ENCODE measurements at places on chromosomes 4 and X.
A peak's percentile ranks its signal among the peaks of the same experiment; 100 is the strongest.

GRCh38 chr4:55635741-55636655, at the start of gene NMU:
Gene NMU (minus strand): TSS chr4:55636298. CDS start chr4:55636192, 106 bp downstream.
- DNase-seq = no peak

- DNase-seq = no peak
Observed at GRCh38 chrX:74080165-74080564, 223.8 kb upstream of the ZCCHC13 start.

DNA sequence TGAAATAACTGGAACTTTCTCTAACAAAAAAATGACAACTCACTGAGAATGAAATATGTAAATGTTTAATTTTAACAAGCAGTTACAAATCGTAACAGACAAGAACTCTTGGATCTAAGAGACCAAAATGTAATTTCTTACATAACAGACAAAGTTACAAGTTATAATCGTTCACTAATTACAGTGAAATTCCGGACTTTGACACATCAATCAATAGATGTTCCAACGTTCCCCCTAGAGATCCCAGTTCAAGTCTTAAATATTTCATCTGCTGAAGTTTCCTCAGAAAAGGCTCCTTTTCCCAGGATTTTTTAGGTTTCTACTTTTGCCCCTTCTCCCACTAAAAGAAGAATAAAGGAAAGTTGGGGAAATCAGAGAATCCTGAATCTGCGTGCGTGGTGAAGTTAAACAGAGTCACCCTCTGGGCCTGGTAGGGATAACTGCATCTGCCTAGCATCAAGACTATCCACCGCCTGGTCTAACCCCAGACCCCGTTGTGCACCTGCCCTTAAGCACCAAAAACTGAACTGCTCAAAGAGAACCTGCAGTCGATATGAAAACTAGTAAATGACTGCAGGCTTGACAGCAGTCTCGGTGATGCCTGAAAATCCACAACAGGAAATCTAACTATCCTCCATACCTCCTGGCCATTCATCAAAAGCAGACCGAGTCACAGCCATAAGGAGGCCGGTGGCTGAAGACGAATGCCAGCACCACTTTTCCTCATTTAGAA, 2.3 kb downstream of the IRF2 start:
- DNase-seq = no peak

DNA sequence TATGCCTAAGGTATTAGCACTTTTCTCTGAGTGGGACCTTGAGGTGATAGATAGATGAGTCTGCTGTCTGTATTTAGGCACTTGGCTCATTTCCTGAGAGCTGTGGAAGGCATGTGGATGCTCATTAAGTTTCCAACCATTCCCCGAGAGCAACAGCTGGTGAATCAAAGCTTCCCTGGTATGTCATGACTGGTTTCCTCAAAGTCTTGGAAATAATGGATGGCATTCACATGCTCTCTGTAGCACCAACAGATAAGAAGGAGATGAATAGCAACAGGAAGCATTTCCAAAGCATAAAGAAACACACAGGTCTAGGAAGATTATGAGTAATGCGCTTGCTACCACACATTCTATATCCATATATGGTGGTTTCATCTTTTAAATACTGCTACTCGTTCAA, 118.3 kb upstream of the ETNPPL start:
- DNase-seq = no peak

GRCh38 chr4:38315286-38315685, 348.7 kb upstream of the KLF3 start:
- DNase-seq = no peak

DNA sequence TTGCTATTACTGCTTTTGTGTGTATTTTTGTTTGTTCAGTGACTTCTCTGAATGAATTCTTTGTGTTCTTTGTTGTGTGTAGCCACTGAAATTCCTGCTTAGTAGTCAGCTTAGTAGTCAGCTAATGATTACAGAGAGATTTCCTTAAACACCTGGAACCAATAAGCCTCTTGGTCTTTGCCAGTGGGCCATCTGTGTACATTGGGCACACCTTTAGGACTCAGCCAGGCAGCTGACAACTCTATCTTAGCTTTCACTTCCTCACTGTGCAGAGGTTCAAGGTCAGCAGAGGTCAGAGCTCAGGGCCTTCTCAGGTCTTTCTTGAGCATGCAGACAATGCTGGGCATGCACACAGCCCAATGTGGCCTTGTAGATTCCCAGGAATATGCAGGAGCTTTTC, 59.3 kb downstream of the RWDD4 start:
- DNase-seq = no peak

GRCh38 chrX:111262086-111262485, 8.2 kb downstream of the CAPN6 start:
- DNase-seq = no peak

DNA sequence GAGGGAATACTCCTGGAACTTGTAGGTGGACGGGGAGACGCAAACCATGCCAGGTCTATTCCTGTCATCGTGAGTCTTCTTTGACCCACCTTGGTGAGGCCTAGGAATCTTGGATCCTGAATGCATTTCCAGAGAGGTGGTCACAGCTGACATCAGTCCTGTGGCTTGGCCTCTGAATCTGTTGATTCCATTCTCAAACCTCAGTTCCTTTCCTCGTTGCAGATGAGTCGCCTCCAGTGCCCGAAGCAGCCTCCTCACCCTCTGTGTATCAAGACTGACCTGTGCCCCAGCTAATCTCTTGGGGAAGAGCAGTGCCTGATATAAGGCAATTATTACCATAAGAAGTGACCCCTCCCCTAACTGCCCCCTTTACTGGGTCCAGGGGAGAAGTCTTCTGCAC, 118.1 kb downstream of the SMIM20 start:
- DNase-seq = no peak

DNA sequence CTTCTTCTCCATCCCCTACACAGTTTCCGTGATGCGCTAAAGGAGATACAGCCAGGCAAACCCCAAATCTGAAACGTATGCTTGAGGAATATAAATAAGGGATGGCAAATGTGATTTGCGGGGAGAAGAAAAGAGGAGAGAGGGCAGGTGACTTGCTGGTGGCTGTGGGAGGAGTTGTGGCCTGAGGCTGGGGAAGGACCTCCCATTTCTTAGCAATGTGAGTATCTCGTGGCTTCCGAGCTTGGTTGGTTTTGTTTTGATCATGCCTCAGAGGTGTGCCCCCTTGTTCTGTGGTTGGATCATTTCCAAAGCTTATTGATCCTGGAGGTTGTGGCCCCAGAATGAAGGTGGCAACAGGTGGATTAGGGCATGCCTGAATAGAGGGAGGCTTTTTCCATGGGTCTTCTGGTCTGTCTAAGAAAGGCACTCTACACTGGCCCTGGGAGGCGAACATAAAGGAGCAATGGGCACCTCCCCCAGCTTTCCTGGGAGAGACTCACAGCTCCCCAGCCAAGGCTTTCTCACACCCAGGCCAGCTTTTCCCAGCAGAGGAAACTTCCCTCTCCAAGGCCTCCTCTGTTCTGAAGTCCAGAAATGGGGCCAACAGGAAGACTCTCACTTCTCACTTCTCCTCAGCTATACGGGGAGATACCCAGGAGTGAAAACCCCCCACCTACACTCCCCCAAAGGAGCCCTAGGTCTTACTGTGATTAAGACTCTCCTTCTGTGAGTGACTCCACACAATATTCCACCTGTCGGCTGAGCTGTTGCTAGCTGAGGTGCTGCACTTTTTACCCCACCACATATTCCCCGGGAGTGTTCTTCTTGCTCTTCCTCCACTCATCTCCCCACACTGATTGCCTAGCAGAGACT, 40.0 kb downstream of the C4orf51 start:
- peak; percentile 18 for DNase-seq

DNA sequence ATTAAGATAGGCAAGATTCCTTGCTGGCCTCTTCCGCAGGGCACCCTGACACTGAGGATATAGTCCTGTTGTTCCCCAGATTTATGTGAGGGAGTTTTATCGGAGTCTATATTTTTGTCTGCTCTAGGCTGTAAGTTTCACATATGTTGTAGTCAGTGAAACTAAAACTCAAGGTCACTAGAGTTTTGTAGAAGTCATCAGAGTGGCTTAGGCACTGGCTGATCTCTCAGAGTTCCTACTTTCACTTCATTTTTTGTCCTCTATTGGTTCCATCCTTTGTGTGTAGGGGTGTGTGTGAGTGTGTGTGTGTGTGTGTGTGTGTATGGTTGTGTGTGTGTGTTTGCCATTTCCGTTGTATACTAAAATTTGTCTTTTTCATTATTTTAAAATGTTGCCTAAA, 577.5 kb downstream of the IQCM start:
- no peak for DNase-seq

- DNase-seq = peak; percentile 82
Observed at GRCh38 chr4:84753321-84753972, 170.5 kb downstream of the CDS1 start.

DNA sequence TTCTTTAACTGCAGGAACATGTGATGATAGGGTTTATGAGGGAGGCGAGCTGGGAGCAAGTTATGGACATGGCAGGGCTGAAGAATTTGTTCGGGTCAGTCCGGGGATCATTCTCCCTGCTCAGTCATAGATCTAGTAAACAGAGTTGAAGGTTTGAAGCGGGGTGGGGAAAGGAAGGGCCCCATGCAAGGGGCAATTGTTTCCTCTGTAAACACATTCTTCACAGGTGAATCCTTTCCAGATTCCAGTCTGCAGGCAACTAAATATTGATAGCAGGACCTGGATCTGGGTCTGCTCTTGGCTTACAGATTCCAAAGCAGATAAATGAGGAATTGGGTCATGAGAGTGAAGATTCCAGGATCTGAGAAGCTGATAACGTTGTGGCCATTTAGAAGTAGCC, 44.3 kb upstream of the ARHGAP24 start:
- no peak for DNase-seq

- no peak for DNase-seq
Observed at GRCh38 chr4:185997296-185997695, 71.7 kb upstream of the TLR3 start.

- DNase-seq = no peak
Observed at GRCh38 chr4:98711526-98711925, 53.1 kb upstream of the TSPAN5 start.

DNA sequence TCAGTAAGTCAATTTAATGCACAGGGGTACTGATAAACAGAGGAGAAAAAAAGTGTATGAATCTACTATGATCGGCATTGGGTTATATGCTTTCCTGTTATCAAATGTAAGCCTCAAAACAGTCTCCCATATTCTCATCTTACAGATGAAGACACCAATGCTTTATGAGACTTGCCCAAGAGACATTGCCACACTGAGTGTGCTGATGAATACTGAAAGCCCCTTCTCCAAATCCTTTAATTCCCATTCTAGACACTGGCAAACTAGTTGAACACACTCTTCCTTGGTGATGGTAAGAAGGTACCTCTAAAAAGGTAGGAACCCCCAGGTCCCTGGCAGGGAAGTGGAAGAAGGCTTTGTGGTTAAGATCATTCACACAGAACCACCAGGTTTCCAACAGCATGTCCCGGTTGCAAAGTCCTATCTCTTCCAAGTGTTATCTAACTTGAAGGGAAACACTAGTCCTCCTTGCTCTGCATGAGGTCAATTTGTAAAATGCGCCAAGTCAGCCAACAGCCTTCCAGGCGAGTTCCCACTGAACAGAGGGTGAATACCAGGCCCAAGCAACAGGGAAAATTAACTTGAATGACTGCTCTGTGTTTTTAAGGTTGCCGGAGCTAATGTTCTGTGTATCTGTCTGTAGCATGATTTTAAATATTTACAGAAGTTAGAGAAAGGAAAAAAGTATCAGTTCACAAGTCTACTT, 5.1 kb downstream of the SETD7 start:
- no peak for DNase-seq

GRCh38 chrX:153953342-153953830, 8.9 kb upstream of the RENBP start:
- DNase-seq = peak; percentile 79

GRCh38 chr4:74039315-74039763, 850 bp upstream of the CXCL3 start:
- peak; percentile 18 for DNase-seq

DNA sequence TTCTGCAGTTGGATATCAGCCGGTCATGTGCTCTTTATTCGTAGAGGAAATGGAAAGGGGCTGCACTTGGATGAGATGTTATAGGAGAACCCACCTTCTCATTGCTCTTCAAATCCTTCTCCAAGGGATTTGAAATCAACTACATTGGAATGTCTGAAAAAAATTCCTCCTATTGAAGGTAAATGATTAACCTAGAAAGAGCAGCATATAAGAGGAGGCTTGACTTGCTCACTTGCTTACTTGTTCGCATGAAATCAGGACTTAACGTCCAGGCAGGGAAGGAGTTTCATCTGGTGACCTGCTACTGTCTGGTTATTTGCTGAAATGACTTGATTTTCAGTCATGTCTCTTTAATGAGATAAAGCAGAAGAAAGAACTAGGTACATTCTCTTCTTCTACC, 338.4 kb upstream of the NOCT start:
- no peak for DNase-seq

DNA sequence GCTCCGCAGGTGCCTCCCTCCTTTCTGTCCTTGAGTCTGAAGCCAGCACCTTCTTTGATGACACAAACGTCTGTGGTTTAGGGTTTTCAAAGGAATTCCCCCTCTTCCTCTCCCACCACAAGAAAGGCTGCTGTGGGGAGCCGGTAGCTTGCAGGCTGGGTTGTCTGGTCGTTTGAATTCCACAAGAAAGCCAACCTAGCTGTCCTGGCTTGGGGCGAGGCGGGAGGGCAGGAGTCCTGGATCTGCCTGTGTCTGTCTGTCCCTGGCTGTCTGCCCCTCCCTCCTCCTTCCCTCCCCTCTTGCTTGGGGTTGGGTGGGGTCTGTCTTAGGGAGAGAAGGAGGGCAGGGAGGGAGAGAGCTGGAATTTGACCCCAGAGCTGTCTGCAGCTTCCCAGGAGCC, 56.3 kb downstream of the SHROOM2 start:
- DNase-seq = no peak

GRCh38 chr4:105068516-105068915, 78.2 kb upstream of the TET2 start:
- no peak for DNase-seq
